ENCODE measurements at places on chromosomes 1 and 21.

GRCh38 chr1:10900691-10901090 is 104.2 kb upstream of the CASZ1 start:
- DNase-seq: no peak

- DNase-seq: no peak
Measured at GRCh38 chr1:165222580-165222979, 133.9 kb downstream of the LMX1A start.

DNA sequence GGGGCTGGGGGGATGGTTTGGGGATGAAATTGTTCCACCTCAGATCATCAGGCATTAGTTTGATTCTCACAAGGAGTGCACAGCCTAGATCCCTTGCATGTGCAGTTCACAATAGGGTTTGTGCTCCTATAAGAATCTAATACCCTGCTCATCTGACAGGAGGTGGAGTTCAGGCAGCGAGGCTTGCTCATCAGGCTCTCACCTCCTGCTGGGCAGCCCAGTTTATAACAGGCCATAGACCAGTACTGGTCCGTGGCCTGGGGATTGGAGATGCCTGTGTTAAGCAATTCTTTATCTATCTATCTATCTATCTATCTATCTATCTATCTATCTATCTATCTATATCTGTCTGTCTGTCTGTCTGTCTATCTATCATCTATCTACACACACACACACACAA is 525.3 kb upstream of the DAB1 start:
- DNase-seq: no peak

GRCh38 chr1:110637475-110637874 is 31.3 kb upstream of the KCNA2 start:
- DNase-seq: no peak

GRCh38 chr1:145845144-145845513 is 301 bp upstream of the NUDT17 start:
- no peak for DNase-seq

GRCh38 chr1:81848880-81849682 is 48.3 kb downstream of the ADGRL2 start:
- DNase-seq: no peak

- no peak for DNase-seq
Measured at GRCh38 chr1:29557701-29558600, 321.6 kb downstream of the PTPRU start.

Data from glutamatergic neuron (in vitro differentiated cells).